ENCODE measurements at places on chromosomes 7 and 10.

- no peak for DNase-seq
Observed at GRCh38 chr10:48505394-48506112, 99.3 kb downstream of the ARHGAP22 start.

GRCh38 chr7:919924-920341 is 34.5 kb downstream of the ADAP1 start:
- no peak for DNase-seq

DNA sequence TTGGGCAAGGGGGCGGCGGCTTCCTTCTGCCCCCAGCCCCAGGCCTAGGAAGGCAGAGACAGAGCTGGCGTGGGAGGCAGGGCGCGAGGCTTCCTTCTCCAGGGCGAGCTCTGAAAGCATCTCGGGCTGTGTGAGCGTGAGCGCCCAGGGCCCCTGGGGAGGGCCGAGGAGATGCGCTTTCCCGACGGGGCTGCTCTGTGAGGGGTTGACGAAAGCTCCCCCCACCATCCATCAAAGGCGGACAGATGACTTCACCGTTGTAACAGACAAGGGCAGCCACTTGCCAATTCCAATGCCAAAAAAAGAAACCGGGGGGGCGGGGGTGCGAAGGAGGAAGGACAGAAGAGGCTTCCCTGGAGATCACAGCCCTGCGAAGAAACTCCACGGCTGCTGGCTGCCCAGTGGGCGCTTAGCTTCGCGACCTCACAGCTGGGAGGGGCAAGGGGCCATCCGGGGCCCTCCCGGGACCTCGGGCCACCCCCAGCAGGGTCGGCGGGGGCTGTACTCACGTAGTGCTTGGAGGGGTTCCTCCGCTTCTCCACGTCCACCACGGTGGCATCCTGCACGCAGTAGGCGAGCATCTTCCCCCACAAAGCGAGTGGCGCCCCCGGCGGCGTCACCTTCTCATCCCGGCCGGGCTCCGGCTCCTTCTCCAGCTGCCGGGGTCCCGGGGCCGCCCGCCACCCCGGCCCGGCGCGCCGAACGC is 537 bp downstream of the SH3PXD2A start:
- no peak for DNase-seq

- DNase-seq: no peak
Observed at GRCh38 chr7:3138206-3138605, 94.5 kb upstream of the CARD11 start.

GRCh38 chr10:121211446-121211845 is 360.3 kb downstream of the WDR11 start:
- DNase-seq: no peak

- DNase-seq: no peak
Observed at GRCh38 chr7:45582136-45582749, 8.1 kb downstream of the ADCY1 start.

DNA sequence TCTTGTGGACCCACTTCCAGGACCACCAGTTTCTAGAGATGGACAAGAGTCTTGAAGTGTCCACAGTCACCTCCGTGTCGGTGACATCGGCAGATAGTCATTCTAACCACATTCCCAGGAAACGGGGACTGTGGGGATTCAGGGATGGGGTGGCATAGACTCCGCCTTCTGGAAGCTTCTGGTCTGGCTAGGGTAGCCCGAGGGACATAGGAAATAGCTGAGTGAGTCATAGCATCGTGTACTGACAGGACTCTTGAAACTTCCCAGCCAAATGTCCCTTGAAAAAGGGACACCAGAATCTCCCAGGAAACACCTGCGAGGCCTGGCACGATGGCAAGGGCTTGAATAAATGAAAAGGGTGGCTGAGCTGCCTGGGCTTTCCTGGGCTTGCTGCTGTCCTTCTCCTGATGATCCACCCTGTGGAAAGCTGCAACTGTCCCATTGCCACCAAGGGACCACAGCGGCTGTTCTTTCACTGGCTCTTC is 84.1 kb upstream of the LRRC4 start:
- DNase-seq: no peak

DNA sequence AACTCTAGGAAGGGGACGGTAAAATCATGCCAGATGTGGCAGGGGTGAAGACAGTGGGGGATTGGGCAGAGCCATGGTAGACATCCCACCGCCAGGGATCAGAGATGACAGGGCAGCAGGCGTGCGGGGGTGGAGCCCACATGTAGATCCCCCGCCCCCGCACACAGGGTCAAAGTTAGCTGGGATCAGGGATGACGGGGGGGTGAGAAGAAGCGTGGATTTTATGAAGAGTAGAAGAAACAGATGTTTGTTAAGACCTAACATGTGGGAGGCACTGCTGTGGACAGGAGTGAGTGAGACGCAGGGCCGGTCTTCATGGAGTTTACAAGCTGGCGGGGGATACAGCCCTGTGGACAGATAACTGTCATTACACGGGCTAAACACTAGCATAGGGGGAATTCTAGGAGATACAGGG is 154.0 kb upstream of the KLF14 start:
- no peak for DNase-seq

- DNase-seq: peak; percentile 3
Observed at GRCh38 chr7:138257459-138258196, 181.4 kb downstream of the AKR1D1 start.

- no peak for DNase-seq
Observed at GRCh38 chr10:59847326-59847725, 59.0 kb downstream of the CCDC6 start.

DNA sequence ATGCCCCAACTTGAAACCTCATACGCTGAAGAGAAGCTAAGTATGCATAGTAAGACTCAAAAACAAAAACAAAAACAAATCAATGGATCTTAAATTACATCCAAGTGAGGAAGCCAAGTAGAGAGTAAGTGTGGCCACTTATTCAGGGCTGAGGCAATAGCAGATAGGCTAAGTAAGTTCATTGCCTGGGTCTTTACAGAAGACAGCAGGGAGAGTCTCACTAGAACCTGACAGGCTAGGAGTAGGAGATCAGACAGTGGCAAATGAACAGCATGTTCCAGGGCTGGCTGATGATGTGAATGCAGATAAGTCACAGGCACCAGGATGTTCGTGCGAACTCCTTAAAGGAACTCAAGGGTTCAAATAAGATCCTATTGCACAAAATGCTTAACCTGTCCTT is 568.6 kb downstream of the KCNMA1 start:
- DNase-seq: no peak

GRCh38 chr10:97713826-97714400 is 383 bp downstream of the MARVELD1 start:
- DNase-seq: peak; percentile 49

DNA sequence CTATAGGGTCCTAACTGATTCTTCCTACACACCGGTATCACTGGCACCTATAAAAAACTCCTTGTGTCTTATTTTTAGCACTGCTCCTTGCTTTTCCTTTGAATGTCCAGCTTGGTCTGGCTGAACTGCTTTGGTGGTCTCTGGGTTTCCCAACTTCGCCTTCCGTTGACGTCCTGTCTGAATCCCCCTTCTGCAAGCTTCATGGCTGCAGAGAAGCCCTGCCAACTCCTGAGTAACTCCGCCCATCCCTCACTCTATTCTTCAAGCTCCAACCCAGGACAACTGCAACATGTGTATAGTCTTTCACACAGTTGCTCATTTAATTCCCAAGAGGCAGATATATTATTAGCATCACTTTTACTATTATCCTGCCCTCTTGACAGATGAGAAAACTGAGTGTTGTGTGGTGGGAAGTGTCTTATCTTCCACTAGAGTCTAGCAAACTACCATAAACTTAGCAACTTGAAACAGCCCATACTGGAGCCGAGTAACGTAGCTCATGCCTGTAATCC is 40.9 kb downstream of the MTURN start:
- no peak for DNase-seq

GRCh38 chr10:28120043-28120749 is 121.3 kb upstream of the ODAD2 start:
- no peak for DNase-seq

GRCh38 chr10:78906734-78907390 is 161.9 kb upstream of the ZMIZ1 start:
- no peak for DNase-seq

DNA sequence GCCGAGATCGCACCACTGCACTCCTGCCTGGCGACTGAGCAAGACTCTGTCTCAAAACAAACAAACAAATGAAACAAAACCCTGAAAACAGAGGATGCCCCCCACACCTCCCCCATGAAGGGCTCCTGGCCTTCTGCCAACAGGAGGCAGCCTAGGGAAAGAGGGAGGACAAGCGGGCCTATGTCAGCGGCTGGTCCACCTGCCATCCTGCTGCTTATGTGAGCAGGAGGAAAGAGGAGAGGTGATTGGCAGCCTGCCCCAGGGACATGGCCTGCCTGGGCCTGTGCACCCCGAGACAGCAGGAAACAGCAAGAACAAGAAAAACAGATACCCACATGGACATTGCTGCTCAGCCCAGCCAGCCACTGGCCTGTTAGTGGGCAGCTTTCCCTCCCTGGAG is 9.1 kb upstream of the ZNF316 start:
- no peak for DNase-seq

DNA sequence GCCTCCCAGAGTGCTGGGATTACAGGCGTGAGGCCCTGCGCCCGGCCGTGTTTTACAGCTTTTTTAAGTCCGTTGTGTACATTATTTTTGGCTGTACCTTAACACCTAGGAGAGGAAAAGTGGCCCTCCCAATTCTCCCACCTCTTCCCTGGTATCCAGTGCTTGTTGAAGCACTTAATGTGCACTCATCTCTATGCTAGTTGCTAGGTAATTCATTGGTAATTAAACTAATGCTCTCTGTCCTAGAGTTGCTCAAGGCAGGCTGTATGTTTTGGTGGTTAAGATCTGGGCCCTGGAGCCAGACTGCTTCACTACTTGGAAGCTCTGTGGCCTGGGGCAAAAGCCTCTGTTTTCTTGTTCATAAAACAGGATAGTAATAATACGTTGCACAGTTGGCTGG is 19.6 kb downstream of the AVPI1 start:
- no peak for DNase-seq

Measured in CD4-positive, alpha-beta T cell treated with Interleukin-4 for 4 hours (primary cell).